Suprapubic skin (tissue), 4 donors: ENCODE measurements at places on chromosomes 3 and 15. TPM values are rescaled to one million over a fixed set of nuclear protein-coding genes. Genes with fewer than 3 reads are reported as not detected.

DNA sequence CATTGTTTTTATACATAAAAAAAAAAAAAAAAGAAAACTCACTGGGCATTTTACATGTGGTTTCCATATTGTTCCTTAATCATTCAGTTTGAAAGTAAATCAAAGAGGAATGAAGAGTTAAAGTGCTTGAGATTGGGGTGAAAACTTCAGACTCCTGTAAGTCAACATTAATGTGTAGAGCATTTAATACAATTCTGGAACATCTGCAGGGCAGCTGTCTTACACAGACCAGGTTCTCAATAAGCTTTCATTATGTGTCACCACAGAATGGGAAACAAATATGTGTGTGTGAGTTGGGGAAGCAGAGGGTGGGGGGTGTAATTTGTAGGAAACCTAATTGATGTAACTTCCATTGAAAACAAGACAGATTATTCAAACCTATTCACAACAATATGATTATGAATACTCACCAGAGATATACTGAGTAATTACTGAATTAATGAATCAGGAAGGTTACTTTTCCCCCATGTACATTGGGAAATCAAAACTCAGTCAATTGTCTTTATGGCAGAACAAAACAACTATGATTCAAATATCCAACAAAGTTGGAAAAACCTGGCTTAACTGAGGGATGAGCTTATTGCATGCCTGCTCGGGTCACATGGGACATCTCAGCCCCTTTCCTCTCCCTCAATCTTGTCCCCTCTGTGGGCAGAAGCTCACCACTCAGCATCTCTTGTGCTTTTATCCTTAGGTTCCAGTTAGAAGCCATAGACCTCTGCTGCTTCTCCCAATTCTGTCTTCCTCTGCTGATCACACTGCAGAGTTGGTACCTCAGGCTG is 281.2 kb upstream of the THBS1 start:
- DNase-seq, result no peak

- no peak for DNase-seq
Measured at GRCh38 chr15:34869110-34869509, 73.8 kb upstream of the ACTC1 start.

DNA sequence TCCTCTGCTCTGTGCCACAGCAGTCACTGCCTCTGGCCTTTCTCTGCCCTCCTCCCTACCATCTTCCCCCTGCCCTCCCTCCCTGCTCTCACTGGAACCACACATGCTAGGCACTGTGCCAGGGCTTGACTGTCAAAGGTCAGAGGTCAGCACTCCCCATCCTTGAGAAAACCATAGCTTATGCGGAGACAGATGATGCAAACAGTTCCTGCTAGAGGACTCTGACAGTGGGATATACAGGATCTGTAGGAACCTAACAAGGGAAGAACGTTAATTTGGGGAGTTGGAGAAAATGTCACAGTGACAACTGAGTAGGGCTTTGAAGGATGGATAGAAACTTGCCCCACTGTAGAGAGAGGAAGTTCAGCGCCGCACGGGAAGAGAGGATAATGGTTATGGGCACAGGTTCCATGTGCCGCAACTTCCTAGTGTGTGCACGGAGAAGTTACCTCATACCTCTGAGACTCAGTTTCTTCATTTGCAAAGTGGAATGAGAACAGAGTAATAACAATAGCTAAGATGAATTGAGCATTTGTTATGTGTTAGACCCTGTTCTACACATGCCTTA is 29.3 kb upstream of the XYLB start:
- no peak for DNase-seq

DNA sequence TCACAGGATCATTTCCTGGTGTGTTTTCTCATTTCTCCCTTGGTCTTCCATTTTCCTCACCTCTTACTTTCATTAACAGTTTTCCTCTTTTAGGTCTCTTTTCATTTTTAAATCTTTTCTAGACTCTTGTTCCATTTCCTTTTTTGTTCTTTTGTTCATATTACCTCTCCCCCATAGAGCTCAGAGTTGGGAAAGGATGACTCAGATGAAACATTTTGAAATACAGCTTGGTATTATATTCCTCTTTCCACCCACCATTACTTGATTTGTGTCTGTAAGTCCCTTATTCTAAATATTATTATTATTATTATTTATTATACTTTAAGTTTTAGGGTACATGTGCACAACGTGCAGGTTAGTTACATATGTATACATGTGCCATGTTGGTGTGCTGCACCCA is 153.1 kb downstream of the VGLL3 start:
- no peak for DNase-seq

DNA sequence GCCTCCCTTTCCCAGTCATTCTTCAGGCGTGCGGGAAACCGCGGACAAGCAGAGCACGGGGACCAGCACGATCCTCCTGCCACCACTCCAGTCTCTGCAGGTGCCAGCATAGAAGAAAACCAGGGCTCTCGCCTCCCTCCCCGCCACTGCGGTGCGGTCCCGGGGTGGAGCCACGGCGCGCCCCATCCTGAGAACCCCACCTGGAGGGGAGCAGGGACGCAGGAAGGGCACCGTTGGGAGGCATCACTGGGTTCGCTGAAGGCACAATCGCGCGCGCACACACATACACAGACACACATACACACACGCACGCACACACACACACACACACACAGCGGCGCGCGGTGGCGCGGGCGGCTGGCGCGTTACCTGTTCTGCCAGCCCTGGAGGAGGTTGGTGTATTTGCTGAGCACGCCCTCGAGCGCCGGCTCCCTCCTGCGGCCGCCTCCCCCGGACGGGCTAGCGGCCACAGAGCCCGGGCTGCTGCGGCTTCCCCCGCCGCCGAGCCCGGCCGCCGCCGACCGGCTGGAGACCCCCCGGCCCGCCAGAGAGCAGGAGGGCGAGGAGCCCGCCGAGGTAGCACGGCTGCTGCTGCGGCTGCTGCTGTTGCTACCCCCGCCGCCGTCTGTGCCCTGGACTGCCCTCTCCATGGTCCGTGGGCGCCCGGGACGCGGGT is 394 bp downstream of the OSBPL10 start:
- DNase-seq, result peak; percentile 73

- no peak for DNase-seq
Measured at GRCh38 chr3:155334914-155335723, 41.6 kb upstream of the STRIT1 start.

The SNURF gene
- total RNA-seq, result not detected

The PGBD4 gene
- 1.4 TPM for total RNA-seq

The MESP2 gene
- 1.1 TPM for total RNA-seq

The TTBK2 gene
- 20.6 TPM for total RNA-seq

The AGTR1 gene
- total RNA-seq, result 6.3 TPM
